SHP77 (cell line): ENCODE measurements at places on chromosomes 12 and 14.

GRCh38 chr12:111211910-111212757 lies 156.8 kb downstream of the PHETA1 start:
- no peak for DNase-seq

- DNase-seq: peak; percentile 22
Observed at GRCh38 chr14:22472935-22473854, 115.8 kb downstream of the DAD1 start.

- DNase-seq: no peak
Observed at GRCh38 chr12:115037830-115038229, 353.9 kb upstream of the TBX3 start.

GRCh38 chr12:52254965-52255751 lies 19.3 kb upstream of the KRT86 start:
- no peak for DNase-seq

DNA sequence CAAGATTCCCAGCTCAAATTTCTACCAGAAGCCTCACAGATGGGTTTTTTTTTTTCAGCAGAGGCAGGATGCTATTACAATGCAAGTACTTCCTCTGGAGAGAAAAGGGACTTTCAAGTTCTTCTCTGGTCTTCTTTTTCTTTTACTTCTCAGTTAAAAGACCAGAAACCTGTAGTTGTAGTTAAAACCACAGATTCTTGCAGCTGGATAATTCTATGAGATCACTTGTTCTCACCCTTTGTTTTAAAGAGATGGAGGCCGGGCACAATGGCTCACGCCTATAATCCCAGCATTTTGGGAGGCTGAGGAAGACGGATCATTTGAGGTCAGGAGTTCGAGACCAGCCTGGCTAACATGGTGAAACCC lies 47.6 kb upstream of the OVCH1 start:
- DNase-seq: no peak
